CD4-positive, alpha-beta T cell treated with Interleukin-6 at 100 ng/mL for 8 hours (primary cell): ENCODE measurements at places on chromosomes 3 and 15.
A peak's percentile ranks its signal among the peaks of the same experiment; 100 is the strongest.

DNA sequence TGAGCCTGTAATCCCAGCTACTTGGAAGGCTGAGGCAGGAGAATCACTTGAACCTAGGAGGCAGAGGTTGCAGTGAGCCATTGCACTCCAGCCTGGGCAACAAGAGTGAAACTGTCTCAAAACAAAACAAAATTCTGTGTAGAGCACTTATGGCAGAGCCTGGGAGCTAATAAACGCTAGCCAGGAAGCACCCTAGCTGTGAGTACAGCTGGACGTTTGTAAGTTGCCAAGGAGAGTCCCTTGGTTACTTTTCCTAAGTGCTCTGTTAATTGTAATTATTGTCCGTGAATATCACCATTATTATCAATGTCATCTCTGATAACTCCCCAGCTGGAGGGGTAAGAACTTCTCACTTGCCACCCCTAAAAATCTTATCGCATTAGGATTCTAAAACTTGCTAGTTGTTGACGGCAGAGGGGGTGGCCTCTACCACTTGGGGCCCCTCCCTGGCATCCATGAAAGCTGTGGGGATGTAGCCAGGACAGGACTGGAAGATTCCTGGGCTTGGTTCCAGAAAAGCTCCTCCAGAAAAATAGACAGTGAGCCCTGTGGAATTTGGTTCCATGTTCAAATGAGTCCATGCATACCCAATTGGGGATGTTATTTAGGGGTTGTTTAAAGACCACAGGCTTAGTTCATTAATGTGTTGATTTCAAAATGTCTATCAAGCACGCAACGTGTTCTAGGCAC, 9.9 kb upstream of the KLHL25 start:
- no peak for DNase-seq

- DNase-seq: no peak
These were observed 3.9 kb upstream of the UBL7 start for GRCh38 chr15:74464897-74465296.

DNA sequence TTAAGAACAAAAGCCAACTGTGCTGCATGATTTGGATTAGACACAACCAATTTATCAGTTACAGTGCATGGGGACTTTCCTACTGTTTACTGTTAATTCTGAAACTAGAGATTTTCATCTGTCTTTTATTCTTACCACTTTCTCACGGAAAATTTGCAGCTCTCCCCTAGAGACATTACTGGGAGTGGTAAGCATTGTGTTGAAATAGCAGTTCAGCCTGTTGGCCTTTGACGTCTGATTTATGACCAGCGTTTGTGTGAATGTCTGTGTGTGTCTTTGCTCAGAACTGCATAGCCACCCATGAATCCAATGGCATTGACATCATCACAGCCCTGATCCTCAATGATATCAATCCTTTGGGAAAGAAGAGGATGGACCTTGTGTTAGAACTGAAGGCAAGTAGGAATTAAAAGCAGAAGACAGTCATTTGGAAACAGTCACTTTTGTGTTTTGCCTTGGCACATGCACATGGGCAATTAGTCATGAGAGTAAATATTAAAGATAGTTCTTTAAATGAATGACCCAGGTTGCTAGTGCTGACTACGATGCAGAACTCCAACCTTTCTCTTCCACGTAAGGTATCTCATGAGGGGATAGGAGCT, 202.2 kb upstream of the BHLHE40 start:
- no peak for DNase-seq

DNA sequence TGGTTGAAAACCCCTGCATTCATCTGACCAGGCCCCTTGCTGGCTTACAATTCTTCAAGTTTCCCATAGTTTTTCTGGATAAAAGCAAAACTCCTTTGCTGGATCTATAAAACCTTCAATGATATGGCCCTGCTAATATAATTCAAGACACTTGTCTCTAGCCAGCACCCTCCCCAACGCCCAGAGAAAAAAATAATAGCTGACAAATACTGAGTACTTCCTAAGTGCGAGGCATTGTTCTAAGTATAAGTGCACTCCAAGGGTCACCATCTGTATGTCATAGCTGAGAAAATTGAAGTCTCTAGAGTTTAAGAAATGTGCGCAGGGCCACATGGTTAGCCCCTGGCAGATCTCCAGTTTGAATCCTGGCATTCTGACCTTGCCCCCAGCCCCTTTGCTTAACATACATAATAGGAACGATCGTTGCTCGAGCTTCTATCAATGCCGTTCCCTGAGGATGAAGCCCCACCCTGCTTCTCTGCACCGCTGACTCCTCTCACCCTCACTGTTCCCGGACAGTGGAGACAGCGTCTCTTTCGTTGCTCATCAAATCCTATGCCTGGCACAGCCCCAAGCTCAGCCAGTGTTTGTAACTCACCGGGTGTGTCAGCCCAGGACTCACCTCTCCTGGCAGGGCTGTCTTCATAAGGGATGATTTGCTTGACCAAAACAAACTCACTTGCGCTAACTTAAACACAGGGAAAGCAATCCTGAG, 377.1 kb upstream of the PROK2 start:
- no peak for DNase-seq

GRCh38 chr3:24963762-24964625, 464.1 kb upstream of the RARB start:
- no peak for DNase-seq

DNA sequence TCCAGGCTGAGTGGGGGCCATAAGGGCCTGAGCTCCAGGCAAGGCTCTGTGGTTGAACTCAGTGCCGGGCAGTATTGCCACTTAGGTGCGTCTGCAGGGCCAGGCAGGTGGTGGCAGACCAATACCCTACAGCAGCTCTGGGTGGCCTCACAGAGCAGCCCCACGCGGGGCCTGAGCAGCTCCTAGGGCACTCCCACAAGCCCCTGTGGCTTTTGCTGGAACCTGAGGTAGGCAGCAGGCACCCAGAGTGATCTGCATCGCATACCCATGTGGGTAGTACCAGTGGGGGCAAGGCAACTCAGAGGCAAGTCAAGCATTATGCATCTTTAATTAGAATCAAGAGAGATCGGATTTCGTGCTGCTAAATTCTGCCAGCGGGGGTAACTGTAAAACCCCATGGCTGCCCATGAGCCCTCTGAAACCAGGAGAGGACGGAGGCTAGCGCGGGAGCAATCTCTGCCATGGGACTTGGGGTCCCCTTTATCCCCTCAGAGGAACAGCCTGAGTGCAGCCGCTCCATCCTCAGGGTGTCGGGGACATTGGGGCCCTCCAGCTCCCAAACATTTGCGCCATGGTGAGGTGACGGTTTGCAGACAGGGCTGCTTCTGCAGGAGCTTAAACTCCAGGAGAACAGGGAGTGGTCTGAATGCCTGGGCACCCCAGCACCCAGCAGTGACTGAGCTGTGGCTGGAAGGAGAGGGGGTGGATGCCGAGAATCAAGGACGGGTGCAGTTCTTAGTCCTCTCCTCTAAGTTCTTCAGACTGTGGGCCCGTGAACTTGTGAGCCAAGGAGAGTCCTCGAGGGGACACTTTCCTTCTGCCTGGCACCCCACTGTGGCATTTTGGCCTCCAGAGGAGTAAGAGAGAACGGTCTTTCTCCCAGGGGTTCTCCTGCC, 62.4 kb upstream of the PCSK6 start:
- DNase-seq: no peak

DNA sequence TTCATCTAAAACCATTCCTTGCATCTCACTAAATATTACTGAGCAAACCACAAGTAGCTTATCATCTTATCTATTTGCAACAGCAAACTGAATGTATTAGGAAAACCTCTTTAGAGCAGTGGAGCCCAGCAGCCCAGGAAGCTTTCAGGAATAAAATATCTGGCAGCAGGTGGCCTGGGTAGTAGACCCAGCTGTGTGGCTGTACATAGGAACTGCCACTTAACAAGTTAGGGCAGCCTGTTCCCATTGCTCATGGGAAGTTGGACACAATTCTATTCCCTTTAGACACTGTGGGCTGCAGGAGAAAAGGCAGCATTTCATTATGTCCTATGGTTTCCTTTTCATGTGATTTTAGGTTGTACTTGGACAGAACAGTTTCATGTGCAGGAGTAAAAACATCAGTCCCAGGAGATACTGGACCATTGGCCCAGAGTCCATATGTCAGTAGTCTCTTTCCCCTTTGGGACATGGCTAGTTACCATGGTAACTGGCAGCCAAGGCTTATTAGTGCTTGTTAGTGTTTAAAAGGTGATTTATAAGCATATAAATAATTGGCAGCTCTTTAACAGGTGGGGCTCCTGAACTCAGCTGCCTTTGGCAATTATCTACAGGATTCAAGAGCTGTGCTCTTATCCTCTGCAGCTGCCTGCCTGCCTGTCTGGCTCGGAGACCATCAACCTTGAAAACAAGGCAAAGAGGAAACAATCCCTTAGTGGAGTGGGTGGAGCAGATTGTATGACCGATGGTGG, 28.9 kb upstream of the LSAMP start:
- no peak for DNase-seq

- DNase-seq: no peak
These were observed 9.0 kb downstream of the LRRC15 start for GRCh38 chr3:194360568-194360967.

DNA sequence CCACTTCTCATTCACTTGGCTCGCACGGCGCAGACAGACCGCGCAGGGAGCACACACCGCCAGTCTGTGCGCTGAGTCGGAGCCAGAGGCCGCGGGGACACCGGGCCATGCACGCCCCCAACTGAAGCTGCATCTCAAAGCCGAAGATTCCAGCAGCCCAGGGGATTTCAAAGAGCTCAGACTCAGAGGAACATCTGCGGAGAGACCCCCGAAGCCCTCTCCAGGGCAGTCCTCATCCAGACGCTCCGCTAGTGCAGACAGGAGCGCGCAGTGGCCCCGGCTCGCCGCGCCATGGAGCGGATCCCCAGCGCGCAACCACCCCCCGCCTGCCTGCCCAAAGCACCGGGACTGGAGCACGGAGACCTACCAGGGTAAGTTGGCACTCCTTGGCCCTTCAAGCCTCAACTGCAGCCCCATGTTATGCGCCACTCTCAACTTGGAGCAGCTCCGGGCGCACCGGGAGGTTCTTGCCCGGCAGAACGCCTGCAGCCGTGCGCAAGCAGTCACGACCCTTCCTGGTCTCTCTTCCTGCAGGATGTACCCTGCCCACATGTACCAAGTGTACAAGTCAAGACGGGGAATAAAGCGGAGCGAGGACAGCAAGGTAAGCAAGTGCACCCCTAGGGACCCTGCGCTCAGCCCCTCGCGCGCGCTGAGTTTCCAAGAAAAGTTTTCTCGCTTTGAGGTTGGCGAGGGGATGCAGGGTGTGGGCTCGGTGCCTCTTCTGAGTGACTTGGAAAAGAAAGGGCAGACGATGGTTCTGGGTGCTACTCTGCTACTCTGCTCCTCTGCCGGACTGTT, at the start of gene BHLHE40:
BHLHE40 (plus strand) TSS at position 10 of the 801 bp plus-strand sequence; CDS start at position 292, 282 bp downstream.
- DNase-seq: no peak

- peak; percentile 96 for DNase-seq
These were observed 219.3 kb upstream of the ATP10A start for GRCh38 chr15:26082221-26083109.

DNA sequence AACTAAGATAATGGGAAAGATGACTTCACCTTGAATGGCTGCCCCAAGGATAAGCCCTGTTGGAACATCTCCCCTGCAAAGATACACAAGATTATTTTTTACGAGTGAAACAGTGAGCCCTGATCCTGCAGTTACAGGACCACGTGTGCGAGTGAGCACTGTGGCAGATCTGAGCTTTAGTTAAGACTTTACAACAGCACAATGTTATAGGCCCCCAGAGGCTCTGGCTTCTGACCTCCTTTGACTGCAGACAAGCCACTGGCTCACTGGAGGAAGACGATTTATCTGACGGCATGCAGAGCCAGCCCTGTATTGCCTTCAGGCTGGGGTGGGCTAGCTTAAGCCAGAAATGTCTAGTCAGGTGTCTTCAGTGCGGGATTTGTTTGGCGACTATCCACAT, 174.4 kb downstream of the ARRDC4 start:
- no peak for DNase-seq

GRCh38 chr3:172046268-172046915, 7.0 kb downstream of the FNDC3B start:
- no peak for DNase-seq

DNA sequence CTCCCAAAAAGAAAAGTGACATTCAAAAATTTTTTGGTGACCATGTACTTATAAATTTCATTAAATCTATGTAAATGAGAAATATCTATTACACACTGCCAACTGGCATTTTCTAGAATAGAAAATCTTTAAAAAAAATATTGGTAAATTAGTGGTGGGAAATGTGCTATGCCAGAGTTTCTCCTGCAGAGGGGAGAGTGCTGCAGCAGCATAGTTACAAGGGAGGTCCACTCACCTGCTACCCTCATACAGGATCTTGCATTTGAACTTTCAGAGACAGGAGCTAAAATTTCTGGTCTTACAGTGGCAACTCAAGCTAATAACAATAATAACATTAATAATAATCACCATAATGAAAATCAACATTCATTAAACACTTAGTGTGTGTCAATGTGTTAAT, 459.6 kb downstream of the NSUN3 start:
- no peak for DNase-seq

DNA sequence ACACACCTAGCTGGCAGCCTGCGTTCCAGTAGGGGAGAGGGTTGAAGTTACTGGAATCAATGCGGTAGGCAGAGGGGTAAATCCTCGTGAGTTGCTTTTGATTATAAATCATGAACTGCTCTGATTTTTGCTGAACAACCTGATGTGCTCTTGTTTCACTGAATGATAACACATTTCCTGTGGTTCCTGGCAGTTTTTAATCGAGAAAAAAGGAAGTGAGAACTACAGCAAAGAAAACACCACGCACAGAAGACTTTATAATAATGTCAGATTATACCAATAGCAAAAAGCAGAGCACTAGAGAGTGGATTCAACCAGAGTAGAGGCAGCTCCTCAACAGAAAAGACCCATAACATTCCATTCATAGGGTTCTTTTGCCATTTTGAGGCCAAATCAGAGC, 200.8 kb upstream of the STRIT1 start:
- no peak for DNase-seq

DNA sequence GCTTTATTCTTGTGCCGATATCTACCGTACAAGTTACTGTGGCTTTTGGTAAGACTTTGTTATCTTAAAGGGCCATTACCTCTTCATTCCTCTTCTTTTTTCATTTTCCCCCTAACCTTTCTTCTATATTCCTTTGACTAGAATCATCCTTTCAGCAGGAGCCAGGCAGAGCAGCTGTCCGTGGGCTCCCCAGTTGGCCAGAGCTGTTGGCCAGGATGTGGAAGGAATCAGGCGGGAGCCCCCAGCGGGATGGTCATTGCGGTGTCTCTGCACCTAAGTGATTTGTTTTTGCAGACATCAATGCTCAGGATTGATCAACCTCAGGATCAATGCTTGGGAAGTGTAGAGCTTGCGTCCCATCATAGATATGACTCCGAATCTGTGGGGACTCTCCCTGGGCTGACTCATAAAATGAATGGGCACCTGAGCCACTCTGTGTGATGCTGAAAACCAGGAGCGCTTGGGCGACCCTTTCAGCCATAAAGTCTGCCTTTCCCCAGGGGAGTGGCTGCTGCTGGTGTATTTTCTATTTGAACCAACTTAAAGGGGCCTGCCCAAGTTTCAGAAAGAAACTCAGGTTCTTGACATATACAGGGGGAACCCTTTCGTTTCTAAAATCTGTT, 21.7 kb downstream of the APBA2 start:
- DNase-seq: no peak

GRCh38 chr3:183439515-183439914, 11.1 kb upstream of the MCF2L2 start:
- no peak for DNase-seq

GRCh38 chr3:172315401-172316091, 132.7 kb downstream of the GHSR start:
- DNase-seq: no peak
